ENCODE measurements at places on chromosomes 7 and 10.

DNA sequence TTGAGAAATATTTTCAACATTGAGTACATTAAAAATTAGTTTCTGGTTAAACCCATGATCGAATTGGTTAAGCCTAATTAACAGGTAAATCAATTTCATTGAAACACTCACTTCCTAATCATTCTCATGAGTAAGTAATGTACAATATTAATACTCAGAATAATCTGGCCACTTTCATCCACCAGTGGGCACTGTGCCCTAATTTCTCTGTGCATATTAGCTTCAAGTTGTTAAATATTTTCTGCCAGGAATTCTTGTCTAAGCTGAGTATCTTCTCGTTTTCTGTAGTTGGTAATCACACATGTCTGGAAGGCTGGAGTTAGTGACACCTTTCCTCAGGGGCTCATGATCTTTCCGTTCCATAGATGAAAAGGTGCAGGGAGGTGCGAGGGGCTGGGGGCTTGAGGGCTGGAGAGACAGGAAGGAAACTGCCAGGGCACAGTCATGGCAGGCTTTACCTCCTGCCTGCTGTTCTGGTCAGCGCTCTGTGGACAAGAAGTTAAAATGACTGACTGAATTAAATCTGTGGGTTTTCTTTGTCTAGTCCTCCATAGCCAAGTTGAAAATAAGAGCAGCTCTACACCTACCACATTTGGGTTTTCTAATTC, 71.9 kb downstream of the WIPF3 start:
- H3K4me3 ChIP-seq, result no peak overlapping the region
- H3K27ac ChIP-seq, result no peak overlapping the region
- H3K4me1 ChIP-seq, result peaks cover 4% of the 10 kb centered on the region
- peaks cover 7% of the 10 kb centered on the region for H3K27me3 ChIP-seq
- no peaks in the 10 kb centered on the region for H3K36me3 ChIP-seq
- peak; percentile 29 for DNase-seq

GRCh38 chr10:121556455-121556854, 41.8 kb downstream of the FGFR2 start:
- H3K27ac ChIP-seq, result no peak overlapping the region
- peaks cover 4% of the 10 kb centered on the region for H3K27me3 ChIP-seq
- no peak overlapping the region for H3K4me3 ChIP-seq

- peaks cover 6% of the 10 kb centered on the region for H3K36me3 ChIP-seq
- H3K4me3 ChIP-seq, result peak overlapping the region; percentile 6
- no peak for DNase-seq
- H3K27me3 ChIP-seq, result peaks cover 8% of the 10 kb centered on the region
- H3K4me1 ChIP-seq, result peaks cover 31% of the 10 kb centered on the region
Measured at GRCh38 chr7:148696787-148697186, 1.9 kb upstream of the CUL1 start.

DNA sequence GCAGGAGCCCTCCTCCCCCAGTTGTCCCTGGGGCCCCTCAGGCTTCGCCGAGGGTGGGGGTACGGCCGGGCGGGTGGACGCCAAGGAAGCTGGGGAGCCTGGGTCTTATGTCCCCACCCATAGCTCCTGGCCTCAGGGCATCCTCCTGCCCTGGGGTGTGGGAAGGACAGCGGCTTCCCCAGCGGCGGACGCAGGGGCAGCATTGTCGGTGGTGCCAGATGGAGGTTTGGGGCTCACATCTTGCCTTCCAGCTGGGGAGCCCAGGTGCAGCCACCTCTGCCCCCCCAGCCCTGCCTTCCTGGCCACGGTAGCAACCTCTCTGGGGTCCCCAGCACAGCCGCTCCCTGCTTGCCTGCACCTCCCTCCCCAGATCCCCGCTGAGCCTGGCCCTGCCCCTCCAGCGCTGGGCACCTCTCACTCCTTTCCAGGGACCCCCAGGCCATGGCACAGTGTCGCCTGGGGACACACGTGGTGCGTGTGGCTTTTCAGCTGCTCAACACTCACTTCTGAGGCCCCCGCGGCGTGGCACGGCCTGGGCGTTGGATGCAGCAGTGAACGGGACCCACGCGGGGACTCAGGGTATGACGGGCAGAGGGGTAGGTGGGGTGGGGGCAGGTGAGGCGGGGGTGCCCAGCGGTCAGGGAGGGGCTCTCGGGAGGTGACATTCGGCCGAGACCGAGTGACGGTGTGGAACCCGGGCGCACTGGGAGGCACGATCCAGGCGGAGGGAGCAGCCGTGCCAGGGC, 53.1 kb downstream of the UNCX start:
- H3K27ac ChIP-seq, result no peak overlapping the region
- H3K4me3 ChIP-seq, result no peak overlapping the region
- DNase-seq, result no peak
- H3K4me1 ChIP-seq, result peaks cover 4% of the 10 kb centered on the region
- no peaks in the 10 kb centered on the region for H3K36me3 ChIP-seq

GRCh38 chr10:126479280-126479895, 91.1 kb upstream of the ADAM12 start:
- peak overlapping the region; percentile 18 for H3K27ac ChIP-seq
- DNase-seq, result peak; percentile 22
- no peaks in the 10 kb centered on the region for H3K36me3 ChIP-seq
- H3K27me3 ChIP-seq, result peaks cover 4% of the 10 kb centered on the region
- no peak overlapping the region for H3K4me3 ChIP-seq
- peaks cover 23% of the 10 kb centered on the region for H3K4me1 ChIP-seq

- no peak overlapping the region for H3K27ac ChIP-seq
- H3K27me3 ChIP-seq, result peaks cover 2% of the 10 kb centered on the region
- H3K4me1 ChIP-seq, result no peaks in the 10 kb centered on the region
- DNase-seq, result no peak
- no peak overlapping the region for H3K4me3 ChIP-seq
Measured at GRCh38 chr7:45712057-45712689, 138.0 kb downstream of the ADCY1 start.

GRCh38 chr7:27144781-27145164, 1.3 kb upstream of the HOXA5 start:
- peaks cover 46% of the 10 kb centered on the region for H3K27me3 ChIP-seq
- no peak for DNase-seq
- H3K4me1 ChIP-seq, result no peaks in the 10 kb centered on the region
- H3K4me3 ChIP-seq, result no peak overlapping the region
- H3K27ac ChIP-seq, result no peak overlapping the region
- peaks cover 17% of the 10 kb centered on the region for H3K36me3 ChIP-seq

DNA sequence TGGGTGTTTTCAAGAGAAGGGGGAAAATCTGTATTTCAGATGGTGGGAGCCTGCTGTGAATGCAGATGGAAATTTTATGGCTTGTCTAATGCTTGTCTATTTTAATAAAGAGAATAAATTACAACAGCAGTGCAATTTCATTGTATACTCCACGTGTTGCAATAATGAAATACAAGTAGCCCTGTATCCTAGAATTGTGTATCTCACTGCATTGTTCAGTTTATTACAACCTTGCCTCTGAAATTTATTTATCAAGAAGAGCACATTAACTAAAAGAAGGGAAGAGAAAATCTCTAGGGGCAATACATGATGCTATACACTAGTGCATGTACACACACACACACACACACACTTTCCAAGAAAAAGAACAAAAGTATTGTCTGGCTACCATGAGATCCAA, 21.8 kb downstream of the ANK3 start:
- H3K4me1 ChIP-seq, result peaks cover 20% of the 10 kb centered on the region
- no peak overlapping the region for H3K27ac ChIP-seq
- no peaks in the 10 kb centered on the region for H3K36me3 ChIP-seq
- H3K4me3 ChIP-seq, result peak overlapping the region; percentile 24
- no peak for DNase-seq

- H3K36me3 ChIP-seq, result no peaks in the 10 kb centered on the region
- H3K27ac ChIP-seq, result peak overlapping the region; percentile 44
- H3K4me1 ChIP-seq, result peaks cover 7% of the 10 kb centered on the region
- no peak overlapping the region for H3K4me3 ChIP-seq
Measured at GRCh38 chr7:106736508-106737201, 75.7 kb upstream of the CCDC71L start.

DNA sequence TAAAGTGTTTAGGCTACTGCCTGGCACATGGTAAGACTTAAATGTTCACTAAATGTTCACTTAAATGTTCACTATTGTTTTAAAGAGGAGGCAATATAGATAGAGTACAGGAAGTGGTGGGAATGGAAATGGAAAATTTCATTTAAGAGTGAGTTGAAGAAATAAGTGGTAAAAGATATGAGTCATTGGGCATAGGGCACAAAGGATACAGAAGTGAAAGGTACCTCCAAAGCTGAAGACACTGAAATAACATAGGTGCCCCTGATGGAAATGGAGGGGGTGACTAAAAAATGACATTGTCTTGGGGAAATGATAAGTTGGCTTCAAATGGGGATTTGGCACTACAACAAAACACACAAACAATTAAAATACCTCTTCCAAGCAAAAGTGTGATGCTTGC, 5.2 kb upstream of the FRA10AC1 start:
- no peaks in the 10 kb centered on the region for H3K36me3 ChIP-seq
- H3K27ac ChIP-seq, result no peak overlapping the region
- no peak for DNase-seq
- H3K27me3 ChIP-seq, result no peaks in the 10 kb centered on the region

DNA sequence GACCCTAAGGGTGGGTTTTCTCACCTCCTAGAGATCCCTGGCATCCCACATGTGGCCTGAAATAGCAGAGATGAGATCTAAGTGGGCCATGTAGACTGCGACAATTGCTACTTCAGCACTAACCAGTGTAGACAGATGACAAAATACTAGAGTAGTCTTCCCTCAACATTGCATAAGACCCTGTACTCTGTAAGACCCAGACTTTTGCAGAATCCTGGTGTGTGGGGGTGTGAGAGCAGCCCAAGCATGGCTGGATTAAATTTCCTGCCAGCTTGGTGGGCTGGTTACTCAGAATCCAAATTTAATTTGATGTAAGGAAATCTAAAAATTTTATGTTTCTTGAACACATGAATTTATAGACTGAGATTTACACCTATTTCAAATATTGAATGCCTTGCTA, 88.3 kb downstream of the ZNF365 start:
- no peak for DNase-seq
- H3K4me3 ChIP-seq, result no peak overlapping the region
- no peaks in the 10 kb centered on the region for H3K36me3 ChIP-seq
- H3K4me1 ChIP-seq, result no peaks in the 10 kb centered on the region
- peaks cover 4% of the 10 kb centered on the region for H3K27me3 ChIP-seq
- no peak overlapping the region for H3K27ac ChIP-seq

- no peak overlapping the region for H3K27ac ChIP-seq
- H3K27me3 ChIP-seq, result peaks cover 2% of the 10 kb centered on the region
- no peak overlapping the region for H3K4me3 ChIP-seq
- peaks cover 26% of the 10 kb centered on the region for H3K4me1 ChIP-seq
- H3K36me3 ChIP-seq, result no peaks in the 10 kb centered on the region
- DNase-seq, result no peak
Measured at GRCh38 chr7:80941208-80941758, 22.4 kb upstream of the SEMA3C start.

- DNase-seq, result no peak
- H3K4me3 ChIP-seq, result no peak overlapping the region
- H3K36me3 ChIP-seq, result no peaks in the 10 kb centered on the region
- H3K4me1 ChIP-seq, result peaks cover 28% of the 10 kb centered on the region
Measured at GRCh38 chr7:105775580-105775979, 100.8 kb downstream of the ATXN7L1 start.

GRCh38 chr7:876972-877311, 588 bp downstream of the GET4 start:
- H3K4me3 ChIP-seq, result peak overlapping the region; percentile 91
- H3K4me1 ChIP-seq, result peaks cover 26% of the 10 kb centered on the region
- H3K36me3 ChIP-seq, result peaks cover 8% of the 10 kb centered on the region
- H3K27me3 ChIP-seq, result peaks cover 17% of the 10 kb centered on the region
- peak overlapping the region; percentile 90 for H3K27ac ChIP-seq
- no peak for DNase-seq

- H3K36me3 ChIP-seq, result no peaks in the 10 kb centered on the region
- no peak for DNase-seq
- H3K27ac ChIP-seq, result no peak overlapping the region
- H3K4me3 ChIP-seq, result no peak overlapping the region
- H3K27me3 ChIP-seq, result no peaks in the 10 kb centered on the region
Measured at GRCh38 chr10:70212879-70213278, 20.4 kb downstream of the PPA1 start.

DNA sequence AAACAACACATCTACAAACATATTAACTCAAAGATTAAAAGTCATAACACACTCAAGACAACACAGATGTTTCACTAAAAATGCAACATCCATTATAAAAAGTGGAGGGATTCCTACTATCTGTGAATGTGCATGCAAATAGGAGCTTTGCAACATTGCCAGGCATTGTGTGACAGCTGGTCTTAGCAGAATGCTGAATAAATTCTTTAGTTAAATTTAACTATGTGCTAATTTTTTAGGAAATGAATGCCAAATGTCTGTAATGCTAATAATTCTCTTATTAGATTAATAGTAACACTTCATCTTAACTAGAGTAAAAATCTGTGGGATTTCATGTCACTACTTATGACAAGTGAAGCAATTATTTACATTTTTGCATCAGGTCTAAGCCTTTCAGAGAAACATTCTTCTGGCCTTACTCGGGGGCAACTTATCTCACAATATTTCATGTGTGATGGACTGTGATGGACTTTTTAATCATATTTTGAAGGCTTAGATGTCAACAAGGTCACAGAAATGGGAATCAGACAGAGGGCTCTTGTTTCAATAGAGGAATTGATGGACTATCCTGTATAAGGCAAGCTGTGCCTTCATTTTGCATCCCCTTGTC, 524.6 kb upstream of the KCND2 start:
- DNase-seq, result no peak
- H3K27me3 ChIP-seq, result no peaks in the 10 kb centered on the region
- H3K4me1 ChIP-seq, result peaks cover 18% of the 10 kb centered on the region
- H3K4me3 ChIP-seq, result no peak overlapping the region
- peaks cover 7% of the 10 kb centered on the region for H3K36me3 ChIP-seq
- H3K27ac ChIP-seq, result peak overlapping the region; percentile 46

DNA sequence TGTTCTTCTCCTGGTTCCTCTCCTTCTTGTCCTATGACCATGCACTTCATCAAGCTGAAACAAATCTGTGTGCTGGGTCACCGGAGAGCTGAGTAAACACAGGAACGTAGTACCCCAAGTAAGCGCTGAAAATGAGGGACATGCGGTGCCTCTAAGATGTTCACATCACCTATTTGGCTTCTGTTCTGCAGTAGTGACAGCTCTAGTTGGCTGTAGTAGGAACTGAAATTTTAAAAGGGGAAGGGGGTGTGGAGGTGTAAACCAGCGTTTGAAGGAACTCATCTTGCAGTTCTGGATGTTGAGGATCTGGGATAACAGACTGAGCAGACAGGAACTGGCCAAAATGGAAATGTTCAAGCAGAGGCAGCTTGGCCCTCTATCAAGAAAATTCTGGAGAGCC, 85.2 kb downstream of the WNT2 start:
- H3K4me3 ChIP-seq, result no peak overlapping the region
- H3K36me3 ChIP-seq, result peaks cover 9% of the 10 kb centered on the region
- no peak overlapping the region for H3K27ac ChIP-seq
- H3K4me1 ChIP-seq, result no peaks in the 10 kb centered on the region
- no peak for DNase-seq

GRCh38 chr7:152602962-152603361, 73.0 kb downstream of the XRCC2 start:
- DNase-seq, result no peak
- H3K36me3 ChIP-seq, result no peaks in the 10 kb centered on the region
- H3K4me3 ChIP-seq, result no peak overlapping the region
- H3K27me3 ChIP-seq, result peaks cover 2% of the 10 kb centered on the region
- no peaks in the 10 kb centered on the region for H3K4me1 ChIP-seq
- H3K27ac ChIP-seq, result no peak overlapping the region
